Spinal cord (tissue), 10 donors: ENCODE measurements at places on chromosomes 12 and 14.
A peak's percentile ranks its signal among the peaks of the same experiment; 100 is the strongest.

GRCh38 chr12:124173692-124174091, 121.2 kb upstream of the RFLNA start:
- no peak for DNase-seq

GRCh38 chr14:106843951-106844483, 1317.6 kb downstream of the TMEM121 start:
- no peak for DNase-seq

DNA sequence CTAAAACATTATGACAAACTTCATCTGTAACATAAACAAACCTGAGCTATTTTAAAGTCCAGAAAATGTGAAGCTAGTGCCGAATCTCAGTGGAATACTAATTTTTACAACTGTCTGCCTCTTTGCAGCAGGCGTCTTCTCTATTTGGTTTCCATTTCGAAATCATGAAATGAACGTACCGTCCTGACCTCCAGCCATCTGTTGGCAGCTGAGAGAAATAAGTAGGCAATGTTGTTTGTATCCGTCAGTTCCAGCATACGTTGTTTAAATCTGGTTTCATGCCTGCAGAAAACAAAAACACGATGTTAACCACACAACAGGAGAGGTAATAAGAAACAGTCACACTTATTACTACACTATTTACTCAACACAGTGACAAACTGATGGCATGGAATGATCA, 54.3 kb upstream of the KCNJ8 start:
- DNase-seq, result no peak

DNA sequence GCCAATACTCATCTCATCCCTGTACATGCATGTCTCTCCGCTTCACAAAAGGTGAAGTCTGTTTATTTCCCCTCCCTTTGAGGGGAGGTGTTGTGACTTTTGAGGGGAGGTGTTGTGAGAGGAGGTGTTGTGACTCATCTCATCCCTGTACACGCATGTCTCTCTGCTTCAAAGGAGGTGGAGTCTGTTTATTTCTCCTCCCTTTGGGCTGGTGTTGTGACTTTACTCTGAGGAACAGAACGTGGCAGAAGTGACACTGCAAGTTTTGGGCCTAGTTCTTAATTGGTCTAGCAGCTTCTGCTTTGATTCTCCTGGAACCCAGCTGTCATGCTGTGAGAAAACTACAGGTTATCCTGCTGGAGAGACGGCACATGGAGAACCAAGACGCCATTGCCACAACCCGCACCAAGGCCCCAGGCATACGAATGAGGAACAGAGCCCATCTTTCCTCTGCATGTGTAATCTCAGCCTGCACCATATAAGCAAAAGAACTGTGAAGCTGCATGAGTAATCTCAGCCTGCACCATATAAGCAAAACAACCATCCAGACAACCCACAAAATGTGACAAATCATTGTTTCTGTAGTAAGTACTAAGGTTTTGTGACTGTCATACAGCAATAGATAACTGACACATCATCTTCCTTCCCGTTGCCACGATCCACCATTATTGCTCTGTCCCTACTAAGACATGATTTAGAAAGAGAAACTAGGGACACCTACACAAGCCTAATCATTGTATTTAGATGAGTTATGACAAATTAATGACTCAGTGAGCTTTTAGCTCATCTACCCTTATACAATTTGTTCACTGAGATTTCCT, 30.0 kb downstream of the GALNT4 start:
- no peak for DNase-seq

GRCh38 chr14:91383439-91383838, 34.2 kb downstream of the CCDC88C start:
- DNase-seq, result no peak

- DNase-seq, result no peak
Observed at GRCh38 chr12:102487226-102487625, 6.9 kb upstream of the IGF1 start.

DNA sequence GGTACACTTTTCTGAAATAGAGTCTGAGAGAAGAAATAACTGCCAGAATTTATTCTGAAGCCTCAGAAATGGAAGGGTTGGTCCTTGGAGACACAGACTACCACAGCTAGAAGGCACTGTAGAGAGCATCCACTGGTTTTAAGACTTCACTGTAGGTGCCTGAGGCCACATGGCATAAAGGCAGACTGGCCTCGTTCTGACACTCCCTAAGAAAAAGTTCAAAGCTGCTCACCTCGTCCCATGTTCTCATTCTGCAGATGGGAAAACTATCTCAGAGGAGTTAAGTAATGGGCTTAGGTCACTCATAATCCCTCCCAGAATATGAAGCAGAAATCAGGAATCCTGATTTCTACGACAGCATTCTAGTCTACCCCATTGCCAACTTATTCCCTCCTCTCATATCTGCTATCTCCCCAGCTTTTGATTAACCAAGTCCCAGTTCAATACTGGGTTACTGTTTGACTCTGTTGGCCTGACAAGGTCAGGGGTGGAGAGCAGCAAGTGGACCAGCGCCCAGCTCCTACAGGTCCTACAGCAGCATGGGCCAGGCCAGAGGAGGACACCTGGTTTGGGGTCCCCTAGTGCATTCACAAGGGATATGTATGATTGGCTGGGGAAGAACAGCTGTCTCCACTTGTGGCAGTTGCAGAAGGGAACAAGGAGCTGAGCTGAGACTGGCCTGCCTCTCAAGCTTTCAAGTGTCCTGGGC, 3.7 kb downstream of the ITGA5 start:
- DNase-seq, result no peak

DNA sequence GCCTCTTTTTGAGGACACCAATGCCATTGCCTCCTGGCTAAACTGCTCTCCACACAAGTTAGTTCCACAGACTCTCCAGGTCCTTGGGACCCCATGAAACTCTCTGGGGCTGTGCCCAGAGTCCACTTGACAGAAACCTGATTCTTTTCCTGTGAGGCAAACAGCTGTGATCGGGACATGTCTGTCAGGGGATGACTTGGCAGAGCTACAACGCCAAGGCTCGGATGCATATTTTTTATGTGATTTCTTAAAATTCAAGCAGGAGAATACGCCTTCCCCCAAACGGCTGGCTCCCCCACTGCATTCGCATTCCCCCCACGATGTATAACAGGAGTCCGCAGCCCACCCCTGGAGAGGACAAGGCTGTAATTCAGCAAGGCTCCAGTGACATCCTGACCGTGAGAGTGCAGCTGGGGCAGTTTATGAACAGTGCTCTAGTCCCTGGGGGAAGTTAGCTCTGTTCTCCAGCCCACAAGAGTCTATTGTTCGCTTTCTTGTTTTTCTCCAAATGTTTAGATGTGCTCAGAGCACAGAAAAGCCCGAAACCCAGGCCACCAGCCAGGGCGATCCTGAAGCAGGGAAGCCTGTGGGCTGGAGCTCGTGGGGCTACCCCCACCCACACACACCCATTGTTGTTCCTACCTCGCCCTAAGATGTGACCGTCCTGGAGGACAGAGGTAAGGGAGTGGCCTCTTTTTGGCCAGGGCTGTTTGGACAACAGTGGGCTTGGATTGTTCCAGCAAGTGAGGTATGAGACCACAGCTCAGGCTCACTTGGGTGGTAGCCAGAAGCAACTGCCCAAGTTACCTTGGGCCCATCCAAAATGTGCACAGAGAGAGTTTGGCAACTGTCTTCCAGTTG, 159.5 kb downstream of the ZFP36L1 start:
- peak; percentile 90 for DNase-seq

DNA sequence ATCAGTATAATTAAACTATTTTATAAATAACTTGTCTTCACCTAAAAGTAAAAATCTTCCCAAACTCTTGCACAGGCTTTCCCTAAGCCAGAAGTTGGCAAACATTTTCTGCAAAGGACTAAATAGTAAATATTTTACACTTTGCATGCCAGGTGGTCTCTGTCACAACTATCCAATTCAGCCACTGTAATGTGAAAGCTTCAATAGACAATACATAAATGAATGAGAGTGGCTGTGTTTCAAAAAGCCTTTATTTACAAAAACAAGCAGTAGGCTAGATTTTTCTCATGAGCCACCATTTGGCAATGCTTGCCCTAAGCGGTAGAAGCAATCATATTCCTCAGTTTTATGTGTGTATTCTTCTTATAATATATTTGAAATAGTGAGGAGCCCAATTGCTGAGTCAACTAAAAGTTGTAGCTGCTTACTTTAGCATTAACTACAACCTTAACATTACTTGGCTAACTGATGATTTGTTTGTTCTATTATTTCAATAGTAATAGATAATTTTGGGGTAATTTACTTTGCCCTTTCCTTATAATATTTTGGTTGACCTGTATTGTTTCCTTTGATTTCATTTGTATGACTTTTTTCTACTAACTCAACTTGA, 236.0 kb upstream of the SYT1 start:
- DNase-seq, result peak; percentile 22

GRCh38 chr12:52082026-52082668, 2.6 kb downstream of the SMIM41 start:
- DNase-seq, result no peak

GRCh38 chr14:88829685-88830302, 5.3 kb downstream of the TTC8 start:
- no peak for DNase-seq

DNA sequence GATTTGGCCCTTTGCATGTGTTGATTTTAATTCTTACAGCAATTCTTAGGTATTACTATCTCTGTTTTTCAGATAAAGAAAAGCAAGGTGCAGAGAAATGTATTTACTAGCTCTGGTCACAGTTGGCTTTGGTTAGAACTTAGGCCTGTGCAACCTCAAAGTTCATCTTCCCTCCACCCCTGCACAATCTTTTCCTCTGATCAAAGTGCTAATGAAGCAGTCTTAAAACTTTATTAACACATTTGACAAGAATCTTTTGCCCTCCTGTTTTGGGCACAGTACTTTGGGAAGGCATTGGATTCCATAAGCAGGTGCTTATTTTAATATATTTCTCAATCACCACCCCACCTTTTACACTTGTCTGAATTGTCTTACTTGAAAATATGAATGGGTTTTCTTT, 2.7 kb downstream of the IRAK4 start:
- DNase-seq, result no peak

DNA sequence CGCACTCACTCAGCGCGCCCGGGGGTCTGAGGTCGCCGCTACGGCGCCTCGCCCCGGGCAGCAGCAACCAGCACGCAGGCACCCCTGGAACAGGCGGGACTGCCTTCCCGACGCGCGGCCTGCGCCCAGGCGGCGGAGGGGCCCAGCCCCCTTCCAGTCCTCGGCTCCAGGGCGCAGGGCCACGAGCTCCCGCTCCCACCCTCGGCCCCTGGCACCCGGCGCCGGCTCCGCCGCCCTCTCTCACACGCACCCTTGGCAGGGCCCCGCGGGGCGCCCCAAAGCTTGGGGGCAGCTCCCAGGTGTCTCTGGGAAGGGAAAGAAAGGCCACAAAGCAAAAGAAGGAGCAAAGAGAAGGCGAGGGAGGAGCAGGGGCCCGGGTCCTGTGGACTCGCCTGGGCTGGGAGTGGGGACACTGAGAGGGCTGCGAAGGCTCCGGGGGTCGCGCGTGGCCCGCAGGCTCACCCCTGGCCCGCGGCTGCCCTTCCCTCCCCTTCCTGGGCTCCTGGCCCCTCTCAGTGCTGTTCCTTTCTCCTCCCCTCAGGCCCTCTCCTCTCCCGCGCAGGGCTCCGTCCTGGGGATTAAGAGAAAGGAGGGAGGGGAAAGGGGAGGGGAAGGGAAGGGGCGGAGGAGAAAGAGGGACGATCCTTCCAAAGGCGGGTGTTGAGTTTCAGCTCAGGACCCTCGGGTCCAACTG, 907 bp upstream of the EFS start:
- DNase-seq, result peak; percentile 95

GRCh38 chr12:27602516-27602915, 78.5 kb downstream of the PPFIBP1 start:
- no peak for DNase-seq

DNA sequence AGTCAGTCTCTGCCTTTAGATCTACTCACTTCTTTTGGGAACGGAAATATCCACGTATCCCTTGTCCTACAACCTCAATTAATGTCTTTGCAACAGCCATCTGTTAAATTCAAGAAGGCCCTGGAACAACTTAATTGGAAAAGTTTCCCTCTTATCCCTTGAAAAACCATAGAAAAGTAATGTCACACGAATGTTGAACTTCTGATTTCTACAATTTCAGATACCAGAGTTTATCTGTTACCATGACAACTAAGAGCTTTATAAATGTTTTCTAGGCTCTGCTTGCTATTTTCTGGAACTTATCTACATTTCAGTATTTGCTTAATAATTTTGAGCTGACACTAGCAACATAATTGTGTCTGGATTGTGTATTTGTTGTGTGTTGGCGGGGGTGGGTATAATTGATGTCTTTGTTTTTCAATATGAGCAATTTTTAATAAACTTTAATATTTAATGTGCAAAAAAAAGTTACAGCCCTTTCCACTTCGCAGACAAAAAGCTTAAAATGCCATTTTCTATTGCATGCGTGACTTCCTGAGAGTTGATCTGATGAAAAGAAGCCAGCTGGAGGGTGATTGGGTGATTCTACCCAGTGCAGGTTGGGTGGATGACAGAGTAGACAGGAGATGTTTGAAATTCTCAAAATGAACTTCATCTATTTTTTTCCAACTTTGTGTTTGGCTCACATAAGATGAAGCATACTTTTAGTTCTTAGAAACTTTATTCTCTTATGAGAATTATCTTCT, 11.8 kb upstream of the EDDM3A start:
- no peak for DNase-seq

DNA sequence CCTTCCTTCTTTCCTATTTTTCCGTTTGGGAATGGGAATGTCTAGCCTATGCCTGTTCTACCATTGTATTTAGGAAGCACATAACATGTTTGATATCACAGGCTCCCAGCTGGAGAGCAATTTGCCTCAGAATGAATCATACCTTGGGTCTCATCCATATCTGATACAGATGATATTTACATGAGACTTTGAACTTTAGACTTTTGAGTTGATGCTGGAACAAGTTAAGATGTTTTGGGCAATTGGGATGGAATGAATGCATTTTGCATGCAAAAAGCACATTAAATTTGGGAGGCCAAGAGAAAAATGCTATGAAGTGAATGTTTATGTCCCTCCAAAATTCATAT, 61.9 kb upstream of the BEGAIN start:
- no peak for DNase-seq

DNA sequence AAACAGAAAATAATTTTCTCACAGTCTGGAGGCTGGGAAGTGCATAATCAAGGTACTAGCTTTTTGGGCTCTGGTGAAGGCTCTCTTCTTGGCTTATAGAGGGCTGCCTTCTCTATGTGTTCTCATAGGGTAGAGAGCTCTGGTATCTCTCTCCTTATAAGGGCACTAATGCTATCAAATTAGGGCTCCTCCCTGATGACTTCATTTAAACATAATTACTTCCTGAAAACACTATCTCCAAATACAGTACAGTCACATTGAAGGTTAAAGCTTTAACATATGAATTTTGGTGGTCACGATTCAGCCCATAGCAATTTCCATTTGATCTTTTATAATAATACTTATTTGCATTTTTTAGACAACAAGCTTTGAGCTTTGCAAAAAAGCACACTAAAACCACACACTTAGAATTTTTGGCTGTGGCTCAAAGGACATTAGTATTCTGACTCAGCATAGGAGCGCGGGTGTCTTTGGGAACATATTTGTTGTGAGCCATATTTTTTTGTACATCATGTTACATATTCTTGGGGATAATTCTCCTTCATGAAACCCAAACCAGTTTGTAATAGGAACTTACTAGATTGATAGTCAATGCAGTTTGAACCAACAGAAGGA, 808.1 kb upstream of the FBXO33 start:
- DNase-seq, result no peak
